ENCODE measurements at places on chromosomes 6 and 20. TPM values are rescaled to one million over a fixed set of nuclear protein-coding genes. Genes with fewer than 3 reads are reported as not detected.
A peak's percentile ranks its signal among the peaks of the same experiment; 100 is the strongest.

GRCh38 chr6:38261626-38262025, 378.1 kb downstream of the BTBD9 start:
- DNase-seq = no peak

DNA sequence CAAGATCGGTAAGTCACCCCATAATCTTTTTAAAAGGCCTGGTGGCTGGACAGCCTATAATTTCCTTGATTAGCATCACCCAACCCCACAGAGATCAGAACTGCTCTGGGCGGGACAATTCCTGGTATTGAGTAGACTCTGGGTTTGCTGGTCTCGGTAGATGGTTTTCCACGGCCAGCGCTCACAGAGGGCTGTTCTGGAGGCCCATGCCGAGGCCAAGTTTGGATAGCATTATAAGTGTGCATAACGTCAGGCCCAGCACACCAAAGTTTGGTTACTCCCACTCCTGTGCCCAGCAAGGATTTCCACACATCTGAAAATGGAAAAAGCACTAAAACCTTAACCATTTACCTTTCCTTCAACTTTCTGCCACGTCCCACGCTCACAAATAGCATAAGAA, 104.7 kb upstream of the RREB1 start:
- DNase-seq = no peak

DNA sequence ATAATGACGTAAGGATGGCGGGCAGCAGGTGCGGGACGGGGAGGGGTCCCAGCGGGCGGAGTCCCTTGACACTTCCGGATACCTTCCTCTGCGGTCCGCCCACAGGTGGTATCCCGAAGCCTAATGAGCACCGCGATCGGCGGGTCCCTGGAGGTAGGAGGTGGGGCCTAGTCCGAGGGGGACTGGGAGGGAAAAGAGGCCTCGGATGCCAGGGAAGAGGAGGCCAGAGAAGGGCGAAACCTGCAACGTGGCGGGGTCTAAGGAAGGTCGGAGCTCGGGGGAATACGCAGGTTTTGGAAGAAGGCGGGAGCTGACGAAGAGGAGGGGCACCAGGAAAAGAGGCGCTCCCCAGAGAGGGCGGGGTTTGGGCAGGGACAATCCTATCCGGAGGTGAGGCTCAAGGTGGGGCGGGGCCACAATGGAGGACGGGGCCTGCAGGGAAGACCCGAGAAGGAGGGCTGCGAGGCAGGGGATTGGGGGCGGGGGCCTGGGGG, 3.7 kb downstream of the PRSS16 start:
- no peak for DNase-seq

DNA sequence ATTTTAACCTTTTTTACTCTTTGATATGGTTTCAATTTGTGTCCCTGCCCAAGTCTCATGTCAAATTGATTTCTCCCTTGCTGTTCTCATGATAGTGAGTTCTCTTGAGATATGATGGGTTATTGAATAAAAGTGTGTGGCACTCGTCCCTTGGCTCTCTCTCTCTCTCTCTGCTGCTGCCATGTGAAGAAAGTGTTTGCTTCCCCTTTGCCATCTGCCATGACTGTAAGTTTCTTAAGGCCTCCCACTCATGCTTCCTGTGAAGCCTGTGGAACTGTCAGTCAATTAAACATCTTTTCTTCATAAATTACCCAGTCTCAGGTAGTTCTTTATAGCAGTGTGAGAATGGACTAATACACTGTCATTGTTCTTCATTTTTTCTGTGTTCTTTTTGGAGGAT, 48.5 kb downstream of the LIN28B start:
- DNase-seq = no peak

- DNase-seq = no peak
Observed at GRCh38 chr20:3935956-3936340, 46.8 kb downstream of the PANK2 start.

- no peak for DNase-seq
Observed at GRCh38 chr6:104396077-104396476, 463.6 kb downstream of the HACE1 start.

DNA sequence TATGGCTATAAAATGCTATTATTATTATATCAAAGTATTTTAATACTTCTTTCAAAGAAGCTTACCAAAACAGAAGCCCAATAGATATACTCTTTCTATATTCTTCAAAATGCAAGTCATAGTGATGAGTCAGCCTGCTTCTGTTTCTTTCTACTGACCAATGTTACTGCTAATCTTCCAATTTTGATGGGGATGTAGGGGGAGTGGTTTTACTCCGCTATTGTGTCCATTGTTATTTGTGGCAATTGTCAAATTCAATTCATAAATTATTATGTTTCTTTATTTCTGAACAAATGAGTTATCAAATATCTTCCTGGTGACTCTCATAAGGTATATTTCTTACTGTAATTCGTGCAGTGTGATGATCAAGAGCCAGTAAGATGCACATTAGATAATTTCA, 221.5 kb upstream of the DEFB112 start:
- no peak for DNase-seq

DNA sequence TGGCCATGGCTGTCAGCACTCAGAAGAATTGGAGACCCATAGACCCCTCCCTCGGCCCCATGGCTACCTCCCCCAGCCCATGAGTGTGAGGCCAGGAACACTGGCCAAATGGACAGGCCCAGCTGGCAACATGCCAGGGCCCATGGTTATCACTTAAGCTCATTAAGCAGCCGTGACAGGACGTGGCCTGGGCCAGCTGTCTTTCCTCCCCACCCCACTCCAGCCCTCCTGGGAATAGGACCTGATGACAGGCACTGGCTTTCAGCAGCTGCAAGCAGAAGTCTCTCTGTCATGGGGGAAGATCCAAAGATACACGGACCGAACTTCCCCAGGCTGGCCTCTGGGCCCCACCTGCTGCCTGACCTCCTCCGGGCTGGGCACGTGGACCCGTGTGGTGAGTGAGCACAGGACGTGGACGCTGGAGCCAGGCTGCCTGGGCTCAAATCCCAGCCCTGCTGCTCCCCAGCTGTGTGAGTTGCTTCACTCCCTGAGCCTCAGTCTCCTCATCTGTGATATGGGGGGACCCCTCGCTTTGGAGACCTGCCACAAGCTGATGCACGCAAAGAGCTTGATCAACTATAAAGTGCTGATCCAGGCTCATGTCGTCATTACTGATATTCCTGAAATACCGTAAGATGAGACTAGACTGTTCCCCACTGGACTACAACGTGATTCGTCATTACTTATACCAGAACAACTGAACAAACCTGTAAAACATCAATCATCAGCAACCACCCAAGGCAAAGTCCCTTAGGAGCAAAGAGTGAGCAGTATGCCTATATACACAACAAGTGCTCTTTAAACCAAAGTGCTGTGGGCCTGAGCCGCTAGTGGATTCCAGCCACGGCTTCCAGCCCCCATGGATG, 22.0 kb upstream of the VSTM2L start:
- DNase-seq = peak; percentile 50

DNA sequence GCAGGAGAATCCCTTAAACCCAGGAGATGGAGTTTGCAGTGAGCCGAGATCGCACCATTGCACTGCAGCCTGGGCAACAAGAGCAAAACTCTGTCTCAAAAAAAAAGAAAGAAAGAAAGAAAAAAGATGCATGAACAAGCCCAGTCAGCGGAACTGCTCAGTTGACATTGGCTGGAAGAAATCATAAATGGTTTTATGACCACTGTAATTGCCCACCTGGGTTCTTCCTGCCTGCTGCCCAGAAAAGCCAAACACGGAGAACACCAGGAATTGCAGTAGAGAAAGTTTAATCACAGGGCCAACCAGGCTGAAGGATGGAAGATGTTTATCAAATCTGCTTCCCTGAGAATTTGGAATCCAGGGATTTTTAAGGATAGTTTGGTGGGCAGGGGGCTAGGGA, 22.7 kb downstream of the BAK1 start:
- DNase-seq = no peak

- no peak for DNase-seq
Observed at GRCh38 chr6:166586424-166587156, at the start of gene RAMACL. TSS of gene RAMACL (minus strand) at chr6:166586678. CDS start at chr6:166586477, 201 bp downstream.

DNA sequence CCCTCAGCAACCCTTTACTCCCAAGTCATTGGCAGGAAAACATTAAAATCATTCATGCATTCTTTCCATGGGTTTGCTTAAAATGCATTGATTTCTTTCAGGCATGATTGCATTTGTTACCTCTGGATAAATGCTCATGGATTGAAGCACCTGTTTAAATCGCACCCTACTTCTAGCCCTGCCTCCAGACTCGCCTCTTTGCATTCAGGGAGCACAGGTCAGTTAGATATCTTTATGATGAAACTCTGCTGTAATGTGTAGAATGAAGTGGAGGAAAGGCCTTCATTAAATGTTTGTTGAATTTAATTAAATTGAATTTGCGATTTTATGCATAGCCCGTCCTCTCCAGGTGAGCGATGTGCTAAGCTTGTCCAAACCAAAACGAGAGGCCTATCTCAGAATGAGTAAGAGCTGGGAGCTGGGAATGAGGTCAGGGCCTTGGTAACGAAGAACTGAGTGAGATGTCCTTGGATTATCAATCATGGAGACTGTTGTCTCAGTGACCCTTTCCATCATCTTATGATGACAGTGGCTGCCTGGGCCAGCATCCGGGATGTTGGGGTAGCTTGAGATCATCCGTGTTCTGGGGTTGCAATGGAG, 210.1 kb downstream of the SYNDIG1 start:
- DNase-seq = no peak

GRCh38 chr6:13454286-13455221, 32.8 kb downstream of the GFOD1 start:
- DNase-seq = peak; percentile 22

- no peak for DNase-seq
Observed at GRCh38 chr6:130760006-130760405, 67.2 kb upstream of the SMLR1 start.

GRCh38 chr6:151869787-151870186, 62.3 kb downstream of the ESR1 start:
- no peak for DNase-seq

DNA sequence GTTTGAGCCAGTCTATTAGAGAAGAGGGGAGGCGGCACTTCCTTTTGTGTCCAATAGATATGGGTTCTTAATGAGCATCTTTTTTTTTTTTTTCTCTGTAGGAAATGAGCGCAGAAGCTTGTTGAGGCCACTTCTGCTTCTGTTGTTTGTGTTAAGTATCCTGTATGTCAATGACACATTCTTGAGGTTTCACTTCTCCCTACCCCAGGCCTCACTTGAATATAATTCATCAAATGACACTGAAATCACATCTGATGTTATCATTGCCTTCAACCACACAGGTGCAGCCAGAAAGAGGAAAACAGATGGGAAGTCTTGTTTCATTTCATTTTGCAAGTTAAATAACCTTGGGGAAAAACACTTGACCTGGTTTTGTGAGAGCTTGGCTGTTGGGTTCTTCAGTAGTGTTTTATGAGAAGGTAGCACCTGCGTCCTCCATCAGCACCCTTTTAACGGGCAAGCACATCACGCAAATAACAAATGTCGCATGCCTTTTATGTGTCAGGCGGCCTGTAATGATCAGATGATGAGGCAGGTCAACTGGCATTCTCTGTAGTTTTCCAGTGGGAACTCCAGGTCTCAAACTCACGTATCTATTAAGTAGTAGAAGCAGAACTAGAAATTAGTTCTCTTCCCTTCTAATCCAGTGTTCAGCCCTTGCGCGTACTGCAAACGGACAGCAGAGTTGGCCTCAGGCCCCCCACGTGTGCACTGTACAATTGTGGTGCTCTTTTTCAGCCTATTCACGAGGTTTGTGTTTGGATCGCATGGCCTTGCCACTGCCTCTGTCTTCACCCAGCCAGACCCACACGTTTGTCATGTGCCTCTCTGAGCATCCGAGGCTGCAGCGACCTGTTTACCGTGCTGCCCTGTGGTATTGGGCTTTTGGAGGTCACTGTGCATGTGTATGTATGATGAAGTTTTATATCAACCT, 23.5 kb downstream of the PLEKHG1 start:
- no peak for DNase-seq

DNA sequence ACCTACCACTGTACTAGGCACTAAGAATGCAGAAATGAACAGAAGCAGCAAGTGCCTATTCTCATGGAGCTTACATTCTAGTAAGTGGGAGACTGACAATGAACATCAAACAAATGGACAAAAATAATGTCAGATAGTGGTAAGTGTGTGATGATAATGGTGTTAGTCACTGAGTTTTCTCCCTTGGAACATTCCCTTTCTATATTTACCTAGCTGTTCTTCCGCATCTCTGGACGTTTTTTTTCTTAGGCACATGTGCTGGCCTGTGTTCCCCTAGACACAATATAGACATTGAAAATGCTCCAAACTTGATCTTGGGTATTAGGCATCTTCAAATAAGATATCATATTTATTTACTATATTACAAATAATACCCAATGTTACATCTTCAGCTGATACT, 218.1 kb upstream of the GJE1 start:
- DNase-seq = no peak

DNA sequence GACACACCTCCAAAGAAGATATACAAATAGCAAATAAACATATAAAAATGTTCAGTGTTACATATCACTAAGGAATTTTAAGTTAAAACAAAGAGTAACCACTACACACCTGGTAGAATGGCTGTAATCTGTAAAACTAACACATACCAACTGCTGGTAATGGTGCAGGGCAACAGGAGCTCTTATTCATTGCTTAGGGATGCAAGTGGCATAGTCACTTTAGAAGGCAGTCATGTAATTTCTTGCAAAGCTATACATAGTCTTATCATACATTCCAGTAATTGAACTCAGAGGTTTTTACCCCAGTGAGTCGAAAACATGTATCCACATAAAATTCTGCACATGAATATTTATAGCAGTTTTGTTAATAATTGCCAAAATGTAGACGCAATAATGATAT, 906.8 kb upstream of the CITED2 start:
- peak; percentile 14 for DNase-seq

GRCh38 chr6:48775157-48775556, 664.2 kb upstream of the PTCHD4 start:
- DNase-seq = no peak

DNA sequence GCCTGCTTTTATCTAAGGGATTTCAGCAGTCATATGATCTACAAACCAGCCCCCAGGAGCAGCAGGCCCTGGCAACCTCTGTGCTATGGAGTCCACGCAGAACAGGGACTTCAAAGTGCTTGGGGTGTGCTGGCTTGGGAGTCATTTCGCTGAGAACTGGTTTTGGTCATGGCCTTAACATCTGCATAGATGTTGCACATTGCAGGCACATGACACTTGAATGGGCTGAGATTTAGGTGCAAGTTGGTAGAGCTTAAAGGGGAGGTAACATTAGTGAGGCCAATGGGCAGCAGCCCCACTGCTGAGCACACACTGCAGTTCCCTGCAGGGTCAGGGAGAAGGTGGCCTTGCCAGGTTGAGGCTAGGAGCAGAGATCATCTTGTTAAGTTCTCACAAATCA, 43.6 kb downstream of the RREB1 start:
- no peak for DNase-seq

DNA sequence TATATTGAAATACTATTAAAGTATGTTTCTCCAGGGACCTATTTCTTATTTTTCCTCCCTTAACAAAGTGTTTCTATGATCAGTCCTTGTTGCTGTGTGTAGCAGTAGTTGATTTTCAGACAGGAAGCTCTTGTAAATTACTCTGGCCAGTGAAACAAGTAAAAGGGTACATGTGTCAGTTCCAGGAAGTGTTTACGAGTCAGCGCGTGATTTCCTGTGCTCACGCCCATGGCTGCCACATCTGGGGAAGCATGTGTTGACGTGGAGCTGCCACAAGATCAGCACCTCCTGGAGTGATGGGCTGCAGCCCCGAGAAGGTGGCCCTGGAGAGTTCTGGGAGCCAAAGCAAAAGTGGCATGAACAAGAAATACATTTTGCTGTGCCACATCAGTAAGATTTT, 38.6 kb upstream of the GGTLC1 start:
- DNase-seq = no peak

ADGRB3 gene
- 3.2 TPM for polyA plus RNA-seq

C6orf132 gene
- polyA plus RNA-seq = 5.2 TPM

POU5F1 gene
- 7.2 TPM for polyA plus RNA-seq

CARMIL1 gene
- 87.4 TPM for polyA plus RNA-seq

DST gene
- polyA plus RNA-seq = 198 TPM

LTA gene
- polyA plus RNA-seq = 0.30 TPM

DPPA5 gene
- not detected for polyA plus RNA-seq

SIRPD gene
- polyA plus RNA-seq = not detected

Measured in renal pelvis (tissue), 12 donors.